Esophagus muscularis mucosa (tissue), 4 donors: ENCODE measurements at places on chromosomes 5 and 9. TPM values are rescaled to one million over a fixed set of nuclear protein-coding genes. Genes with fewer than 3 reads are reported as not detected.

Gene FYB1
- 4.5 TPM for total RNA-seq

GRCh38 chr5:79821-80220, 12.1 kb upstream of the PLEKHG4B start:
- peak; percentile 19 for DNase-seq
- H3K36me3 ChIP-seq = no peaks in the 10 kb centered on the region
- no peak overlapping the region for H3K27ac ChIP-seq
- no peaks in the 10 kb centered on the region for H3K27me3 ChIP-seq
- H3K4me1 ChIP-seq = no peaks in the 10 kb centered on the region

DNA sequence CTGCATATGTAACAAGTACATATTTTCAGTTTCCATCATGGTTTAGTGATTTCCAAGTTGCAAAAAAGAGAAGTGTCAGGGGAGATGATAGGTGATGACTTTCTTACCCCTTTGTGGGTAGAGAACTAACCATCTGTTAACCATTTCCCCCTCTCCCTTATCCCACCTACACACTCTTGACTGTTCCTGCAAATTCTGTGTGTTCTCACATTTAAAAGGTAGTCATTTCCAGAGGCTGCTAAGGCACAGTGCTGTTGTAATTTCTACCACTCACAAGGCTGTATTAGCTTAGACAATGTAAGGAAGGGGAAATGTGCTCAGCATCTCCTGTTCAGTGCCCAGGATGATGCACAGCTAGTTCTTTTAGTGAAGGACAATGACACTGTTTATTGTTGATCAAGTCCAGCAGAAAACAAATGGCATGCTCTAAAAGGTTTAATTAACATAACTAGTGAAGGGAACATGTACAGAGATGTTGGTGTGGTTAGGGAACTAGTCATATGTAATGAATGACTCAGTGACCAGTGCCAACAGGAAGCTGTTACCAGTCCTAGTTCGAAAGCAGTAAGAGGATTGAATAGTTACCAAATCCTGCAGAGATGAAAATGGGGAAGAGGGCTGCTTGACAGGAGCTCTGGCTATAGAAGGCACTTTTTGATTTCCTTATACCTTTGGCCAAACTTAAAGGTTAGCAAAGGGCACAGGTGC, 165.1 kb downstream of the PLK2 start:
- DNase-seq = no peak
- H3K27me3 ChIP-seq = no peaks in the 10 kb centered on the region
- H3K4me3 ChIP-seq = no peak overlapping the region

GRCh38 chr9:84829471-84829870, 159.9 kb downstream of the NTRK2 start:
- H3K4me1 ChIP-seq = no peaks in the 10 kb centered on the region
- no peaks in the 10 kb centered on the region for H3K27me3 ChIP-seq
- no peaks in the 10 kb centered on the region for H3K36me3 ChIP-seq
- no peak overlapping the region for H3K4me3 ChIP-seq

- no peak overlapping the region for H3K27ac ChIP-seq
- DNase-seq = no peak
- peaks cover 29% of the 10 kb centered on the region for H3K4me1 ChIP-seq
- H3K36me3 ChIP-seq = no peaks in the 10 kb centered on the region
- H3K27me3 ChIP-seq = peaks cover 52% of the 10 kb centered on the region
- H3K4me3 ChIP-seq = no peak overlapping the region
Observed at GRCh38 chr5:154487541-154487940, 9.5 kb upstream of the HAND1 start.

DNA sequence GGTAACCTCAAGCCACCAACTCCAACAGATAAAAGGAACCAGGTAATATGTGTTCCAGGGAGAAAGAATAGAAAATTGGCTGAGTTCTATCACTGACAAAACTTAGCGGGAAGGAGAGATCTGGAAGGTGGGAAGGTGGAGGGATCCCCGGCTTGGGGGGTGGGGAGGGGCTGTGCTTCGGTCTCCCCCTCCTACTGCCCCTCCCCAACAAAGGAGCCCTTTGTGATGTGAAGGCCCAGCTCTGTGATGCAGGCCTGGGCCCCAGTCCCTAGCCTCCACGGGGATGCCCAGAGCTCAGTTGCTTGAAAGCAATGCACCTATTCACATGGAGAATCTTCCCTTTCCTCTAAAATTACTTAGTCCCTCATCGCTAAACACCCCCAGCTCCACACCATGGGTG, 4.4 kb upstream of the ZNF484 start:
- no peaks in the 10 kb centered on the region for H3K27me3 ChIP-seq
- no peak overlapping the region for H3K27ac ChIP-seq
- no peaks in the 10 kb centered on the region for H3K36me3 ChIP-seq
- H3K4me3 ChIP-seq = no peak overlapping the region

- no peak for DNase-seq
- peak overlapping the region; percentile 58 for H3K27ac ChIP-seq
- peaks cover 100% of the 10 kb centered on the region for H3K36me3 ChIP-seq
- H3K27me3 ChIP-seq = no peaks in the 10 kb centered on the region
- no peak overlapping the region for H3K4me3 ChIP-seq
Observed at GRCh38 chr9:128628471-128629048, 28.1 kb downstream of the DYNC2I2 start.

GRCh38 chr5:143560378-143560777, 156.9 kb upstream of the NR3C1 start:
- no peak for DNase-seq
- H3K27ac ChIP-seq = no peak overlapping the region
- no peaks in the 10 kb centered on the region for H3K27me3 ChIP-seq
- no peaks in the 10 kb centered on the region for H3K36me3 ChIP-seq
- H3K4me3 ChIP-seq = no peak overlapping the region

- H3K27me3 ChIP-seq = no peaks in the 10 kb centered on the region
- H3K4me1 ChIP-seq = peaks cover 17% of the 10 kb centered on the region
- no peak overlapping the region for H3K27ac ChIP-seq
- H3K36me3 ChIP-seq = no peaks in the 10 kb centered on the region
- no peak overlapping the region for H3K4me3 ChIP-seq
Observed at GRCh38 chr9:123832858-123833650, 96.9 kb downstream of the DENND1A start.

Gene CD180
- total RNA-seq = 0.69 TPM

DNA sequence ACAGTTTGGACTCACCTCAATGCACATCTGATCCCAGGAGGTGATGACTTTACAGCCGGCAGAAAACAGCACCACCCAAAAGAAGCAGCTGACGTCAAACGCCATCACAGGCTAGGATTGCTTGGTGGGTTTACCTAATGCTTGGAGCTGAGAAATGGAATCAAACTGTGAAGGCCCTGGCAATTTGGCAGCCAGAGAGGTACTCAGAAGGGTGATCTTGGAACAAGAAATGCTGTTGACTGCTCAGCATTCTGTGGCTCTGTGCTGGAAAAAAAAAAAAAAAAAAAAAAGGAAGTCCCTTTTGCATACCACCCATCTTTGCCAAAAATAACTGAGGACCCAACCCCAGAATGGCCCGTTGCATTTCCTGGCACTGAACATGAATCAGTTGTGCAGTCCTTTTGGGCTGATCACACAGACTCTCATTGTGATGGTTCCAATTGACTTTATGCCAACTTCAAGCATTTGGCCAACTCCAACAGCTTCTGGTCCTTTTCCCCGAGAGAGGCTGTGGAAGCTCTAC, at the start of gene CD180:
CD180 (minus strand) TSS at position 263 of the 523 bp plus-strand sequence; CDS start at position 105, 158 bp downstream.
- DNase-seq = no peak
- H3K27ac ChIP-seq = no peak within 1 kb of the TSS
- no peaks in the 10 kb centered on the region for H3K36me3 ChIP-seq

GRCh38 chr5:178471711-178472110, 118.5 kb downstream of the COL23A1 start:
- no peak for DNase-seq
- no peak overlapping the region for H3K4me3 ChIP-seq
- no peaks in the 10 kb centered on the region for H3K27me3 ChIP-seq
- peaks cover 19% of the 10 kb centered on the region for H3K4me1 ChIP-seq

DNA sequence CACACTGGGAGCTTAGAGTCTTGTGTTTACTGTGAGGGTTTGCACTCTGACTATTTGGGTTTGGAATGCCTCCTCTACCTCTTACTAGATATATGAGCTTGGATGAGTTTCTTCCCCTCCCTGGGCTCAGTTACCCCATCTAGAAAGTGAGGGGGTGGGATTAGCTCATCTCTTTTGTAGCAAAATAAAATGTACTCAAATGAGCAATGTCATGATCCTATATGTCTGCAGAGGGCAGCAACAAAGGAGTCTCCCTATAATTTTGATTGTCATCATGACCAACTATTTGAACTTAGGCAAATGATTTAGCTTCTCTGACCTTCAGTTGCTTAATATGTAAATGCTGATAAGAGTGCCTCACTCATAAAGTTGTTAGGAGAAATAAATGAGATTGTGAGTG, 109.0 kb downstream of the DPYSL3 start:
- H3K36me3 ChIP-seq = peaks cover 38% of the 10 kb centered on the region
- peak overlapping the region; percentile 56 for H3K27ac ChIP-seq
- no peak overlapping the region for H3K4me3 ChIP-seq
- no peaks in the 10 kb centered on the region for H3K27me3 ChIP-seq
- DNase-seq = no peak

Gene RFX3
- 6.1 TPM for total RNA-seq

Gene SELENOP
- 119 TPM for total RNA-seq

GRCh38 chr5:78671609-78672008, 23.0 kb upstream of the LHFPL2 start:
- H3K27ac ChIP-seq = no peak overlapping the region
- no peak overlapping the region for H3K4me3 ChIP-seq
- no peaks in the 10 kb centered on the region for H3K36me3 ChIP-seq
- no peaks in the 10 kb centered on the region for H3K4me1 ChIP-seq
- no peaks in the 10 kb centered on the region for H3K27me3 ChIP-seq
- no peak for DNase-seq

DNA sequence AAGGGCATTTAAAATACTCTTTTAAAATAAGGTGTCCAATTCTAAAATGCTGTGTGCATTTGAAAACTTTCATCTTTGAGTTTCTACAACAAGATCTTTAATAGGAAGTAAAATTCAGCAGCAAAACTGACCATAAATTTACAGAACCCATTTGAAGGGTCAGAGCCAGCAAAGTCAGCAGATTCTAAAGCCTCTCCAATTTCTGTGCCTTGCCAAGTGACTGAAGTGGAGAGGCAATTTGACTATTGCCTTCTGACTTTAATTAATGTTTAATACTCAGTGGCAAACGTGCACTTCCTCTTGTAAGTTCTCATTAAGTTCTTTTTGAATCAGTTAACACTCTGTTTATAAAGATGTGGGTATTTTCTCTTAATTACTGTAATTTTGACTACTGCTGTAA, 155.2 kb downstream of the BAAT start:
- H3K36me3 ChIP-seq = no peaks in the 10 kb centered on the region

GRCh38 chr9:117624106-117624505, 80.1 kb upstream of the TLR4 start:
- H3K27ac ChIP-seq = no peak overlapping the region
- no peaks in the 10 kb centered on the region for H3K36me3 ChIP-seq
- DNase-seq = no peak
- H3K4me1 ChIP-seq = no peaks in the 10 kb centered on the region

GRCh38 chr9:95097279-95097678, 220.2 kb downstream of the FANCC start:
- no peaks in the 10 kb centered on the region for H3K27me3 ChIP-seq
- DNase-seq = no peak
- no peak overlapping the region for H3K4me3 ChIP-seq
- H3K27ac ChIP-seq = peak overlapping the region; percentile 8

GRCh38 chr5:2128686-2129355, 246.1 kb upstream of the IRX4 start:
- no peak overlapping the region for H3K4me3 ChIP-seq
- DNase-seq = no peak
- H3K27me3 ChIP-seq = no peaks in the 10 kb centered on the region
- no peak overlapping the region for H3K27ac ChIP-seq
- peaks cover 8% of the 10 kb centered on the region for H3K4me1 ChIP-seq

DNA sequence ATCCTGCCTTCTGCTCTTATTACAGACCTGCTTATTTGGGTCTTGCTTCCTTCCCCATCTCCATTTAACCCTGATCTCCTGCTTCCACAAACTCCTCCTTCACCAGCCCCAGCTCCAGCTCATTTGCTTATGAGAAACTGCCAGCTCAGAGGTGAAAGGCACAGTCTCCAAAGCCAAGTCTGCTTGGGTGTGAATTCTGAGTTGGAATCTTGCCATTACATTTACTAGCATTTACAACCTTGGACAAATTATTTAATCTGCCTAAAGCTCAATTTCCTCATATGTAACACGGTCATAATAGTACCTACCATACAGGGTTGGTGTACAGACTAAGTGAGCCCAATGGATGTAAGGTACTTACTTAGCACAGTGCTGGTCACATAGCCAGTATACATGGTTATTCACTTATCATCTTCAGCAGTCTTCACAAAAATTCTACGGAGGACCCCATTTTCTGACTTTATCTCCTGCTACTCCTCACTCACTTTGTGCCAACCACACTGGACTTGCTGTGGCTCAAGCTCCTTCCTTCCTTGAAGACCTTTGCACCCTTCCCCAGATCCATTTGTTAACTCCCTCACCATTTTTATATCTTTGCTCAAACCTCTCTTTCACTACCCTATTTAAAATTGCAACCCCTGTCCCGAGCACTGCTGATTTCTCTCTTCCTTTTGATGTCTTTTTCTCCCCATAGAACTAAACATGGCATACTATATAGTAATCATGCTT, 86.2 kb downstream of the DOCK2 start:
- H3K36me3 ChIP-seq = no peaks in the 10 kb centered on the region
- H3K4me1 ChIP-seq = no peaks in the 10 kb centered on the region
- no peaks in the 10 kb centered on the region for H3K27me3 ChIP-seq

DNA sequence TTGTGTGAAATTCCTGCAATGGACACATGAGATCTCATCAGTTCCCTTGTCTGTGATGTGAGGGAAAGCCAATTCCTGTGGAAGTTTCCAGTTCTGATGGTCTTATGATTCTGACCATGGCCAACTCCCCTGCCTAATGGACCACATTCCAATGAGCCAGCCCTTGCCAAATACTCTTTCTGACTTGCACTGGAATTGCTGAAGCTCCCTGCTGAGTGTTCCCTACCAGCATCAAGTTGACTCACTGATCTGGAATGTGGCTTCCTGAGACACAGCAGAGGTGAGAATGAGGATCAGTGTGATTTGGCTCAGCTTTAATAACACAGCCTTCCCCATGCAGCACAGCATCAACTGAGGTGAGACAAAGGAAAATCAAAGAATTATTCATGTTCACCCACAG, 427.8 kb downstream of the KDM4C start:
- no peaks in the 10 kb centered on the region for H3K36me3 ChIP-seq
- H3K27ac ChIP-seq = no peak overlapping the region
- no peaks in the 10 kb centered on the region for H3K27me3 ChIP-seq
- H3K4me1 ChIP-seq = peaks cover 3% of the 10 kb centered on the region

Gene IFNA2
- total RNA-seq = not detected

DNA sequence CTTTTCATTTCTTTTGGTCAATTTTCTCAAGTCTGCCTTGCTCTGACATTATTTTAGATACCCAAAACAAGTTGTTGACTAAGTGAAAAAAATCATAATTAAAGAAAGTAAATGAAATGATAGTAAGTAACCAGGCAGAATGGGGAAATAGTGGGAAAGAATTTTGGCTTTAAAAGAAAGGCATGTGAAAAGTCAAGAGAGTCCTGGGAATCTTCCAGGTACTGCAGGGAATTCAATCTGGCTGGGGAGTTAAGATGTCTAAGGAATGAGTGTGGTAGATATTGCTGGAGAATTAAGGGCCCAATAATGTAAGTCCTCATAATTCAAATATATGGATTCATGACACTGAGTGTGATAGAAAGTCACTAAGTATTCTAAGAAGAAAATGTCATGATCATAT, 123.1 kb upstream of the PAPPA start:
- H3K27ac ChIP-seq = no peak overlapping the region
- no peaks in the 10 kb centered on the region for H3K36me3 ChIP-seq
- H3K4me3 ChIP-seq = no peak overlapping the region
- no peak for DNase-seq
- H3K27me3 ChIP-seq = no peaks in the 10 kb centered on the region

Gene PCDH12
- total RNA-seq = 3.3 TPM

Gene CD74
- total RNA-seq = 572 TPM
